ENCODE measurements at places on chromosomes 7 and 10.

DNA sequence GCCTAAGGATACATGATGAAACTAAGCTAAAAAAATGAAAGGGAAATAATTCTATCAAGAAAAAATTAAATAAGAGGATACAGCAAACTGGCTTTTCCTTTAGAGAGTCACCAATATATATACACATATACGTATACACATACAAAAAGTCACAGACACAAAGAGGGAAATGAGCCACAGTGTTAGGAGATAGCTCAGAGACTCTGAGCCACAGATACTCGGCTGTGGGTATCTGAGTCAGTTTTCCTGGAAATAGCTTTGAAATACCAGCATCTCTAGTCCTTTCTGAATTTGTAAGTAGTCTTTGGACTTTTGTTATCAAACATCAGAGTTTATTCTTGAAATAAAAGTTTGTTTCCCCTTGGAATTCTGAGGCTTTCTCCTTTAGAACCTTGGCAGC, 111.8 kb downstream of the TBXAS1 start:
- no peak for DNase-seq

GRCh38 chr7:107506674-107507339, 37.0 kb downstream of the GPR22 start:
- no peak for DNase-seq

DNA sequence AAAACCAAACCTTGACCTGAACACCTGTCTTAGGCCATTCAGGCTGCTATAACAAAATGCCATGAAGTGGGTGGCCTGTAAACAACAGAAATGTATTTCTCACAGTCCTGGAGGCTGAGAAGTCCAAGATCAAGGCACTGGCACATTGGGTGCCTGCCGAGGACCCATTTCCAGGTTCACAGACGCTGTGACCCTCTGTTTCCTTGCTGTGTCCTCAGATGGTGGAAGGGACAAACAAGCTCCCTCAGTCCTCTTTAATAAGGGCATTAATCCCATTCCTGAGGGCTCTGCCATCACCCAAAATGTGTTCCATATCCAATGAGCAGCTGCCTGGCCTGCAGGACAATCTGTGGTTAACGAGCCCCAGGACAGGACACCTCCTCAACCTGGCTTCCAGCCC, 67.6 kb downstream of the ITGB1 start:
- DNase-seq, result no peak

- no peak for DNase-seq
Measured at GRCh38 chr10:11602358-11602757, 9.1 kb downstream of the USP6NL start.

DNA sequence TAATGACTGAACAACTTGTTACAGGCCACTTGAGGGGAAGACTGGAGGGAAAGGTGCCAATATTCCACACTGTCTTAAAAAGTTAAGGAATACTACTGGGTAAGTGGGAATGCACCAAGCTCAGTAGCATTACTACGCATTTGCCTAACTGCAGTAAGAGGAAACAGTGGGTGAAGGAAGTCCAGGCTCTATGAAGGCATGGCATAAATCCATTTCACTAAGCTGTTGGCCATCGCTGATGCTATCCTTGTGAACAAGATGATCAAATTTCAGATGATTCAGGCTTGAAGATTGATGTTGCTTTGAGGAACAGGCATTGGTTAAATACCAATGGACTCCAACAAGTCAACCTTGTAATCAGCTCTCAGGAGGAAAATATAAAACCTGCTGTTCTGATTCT, 44.2 kb upstream of the TES start:
- DNase-seq, result no peak

GRCh38 chr10:13670311-13670710, 83.5 kb downstream of the PRPF18 start:
- DNase-seq, result no peak

DNA sequence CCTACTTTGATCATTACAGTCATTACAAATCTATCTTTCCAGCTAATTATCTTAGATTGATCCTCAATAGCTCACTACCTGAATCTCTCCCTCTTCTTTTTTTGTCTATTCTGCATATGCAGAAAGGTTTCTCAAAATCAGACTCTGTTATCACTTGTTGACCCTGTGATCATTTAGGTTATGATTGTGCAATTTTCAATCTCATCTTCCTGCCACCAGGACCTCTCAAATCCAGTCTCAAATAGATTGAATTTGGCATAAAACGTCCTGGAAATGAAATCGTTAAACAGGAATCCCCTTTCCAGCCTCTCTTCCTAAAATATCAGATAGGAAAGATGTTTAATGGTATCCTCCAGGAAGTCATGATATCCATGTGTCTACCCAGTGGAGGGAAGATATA, 96.6 kb downstream of the ST8SIA6 start:
- no peak for DNase-seq

GRCh38 chr7:129101746-129102145, 42.8 kb upstream of the TSPAN33 start:
- DNase-seq, result no peak

DNA sequence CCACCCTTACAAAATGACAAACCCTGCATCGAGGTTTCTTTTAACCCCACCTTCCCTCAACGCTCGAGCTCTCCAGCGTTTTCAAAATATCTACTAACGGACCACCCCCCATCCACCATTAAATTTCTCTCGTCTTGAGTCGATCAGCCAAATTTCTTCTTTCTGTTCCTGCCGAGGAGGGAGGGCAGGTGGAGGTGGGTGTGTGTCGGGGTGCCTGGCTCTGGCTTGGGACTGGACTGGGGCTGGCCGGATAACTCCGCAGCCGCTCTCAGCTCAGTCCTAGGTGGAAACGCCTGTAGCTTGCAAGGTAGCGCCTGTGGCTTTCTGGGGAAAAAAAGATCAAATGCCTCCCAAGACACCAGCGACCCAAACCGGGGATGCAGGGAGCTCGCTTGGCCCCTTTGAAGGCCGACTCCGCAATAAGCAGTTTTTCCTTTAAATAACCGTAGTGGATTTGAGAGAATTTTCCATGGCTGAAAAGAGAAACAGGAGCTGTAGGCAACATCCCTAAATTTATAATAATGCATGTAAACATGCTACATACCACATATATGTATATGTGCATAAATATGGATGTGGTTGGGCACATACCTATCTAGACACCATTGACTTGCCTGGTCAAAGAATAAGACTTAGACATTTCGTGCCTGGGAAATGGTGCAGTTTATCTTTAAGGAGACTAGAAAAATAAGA, 1.9 kb upstream of the TMEM178B start:
- no peak for DNase-seq

GRCh38 chr7:96014617-96015016, 242.3 kb downstream of the DYNC1I1 start:
- no peak for DNase-seq

DNA sequence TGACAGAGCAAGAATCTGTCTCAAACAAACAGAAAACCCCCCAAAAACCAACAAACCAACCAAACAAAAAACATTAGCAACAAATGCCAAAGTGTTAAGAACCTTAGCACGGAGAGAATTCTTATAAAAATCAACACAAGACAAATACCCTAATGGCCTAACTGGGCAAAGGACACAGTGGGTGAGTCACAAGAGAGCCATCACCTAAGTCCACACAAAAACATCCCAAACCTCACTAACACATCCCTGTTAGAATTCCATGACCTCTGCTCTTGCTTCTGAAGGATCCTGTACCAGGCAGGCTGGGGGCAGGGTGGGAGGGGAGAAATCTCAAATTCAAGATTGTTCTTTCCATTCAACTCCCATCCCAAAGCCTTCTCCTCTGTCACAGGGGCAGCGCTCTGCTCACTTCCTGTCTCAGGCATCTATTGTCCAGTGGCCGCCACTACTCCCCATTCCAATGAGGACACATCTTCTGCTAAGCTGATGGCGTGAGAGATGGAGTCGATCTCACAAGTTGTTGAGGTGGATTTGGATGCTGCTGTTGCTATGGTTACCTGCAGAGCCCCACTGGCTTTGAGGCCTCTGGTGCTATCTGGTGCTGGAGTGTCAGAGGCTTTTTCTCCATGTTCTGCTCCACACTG, 9.2 kb downstream of the IL15RA start:
- no peak for DNase-seq

Measured in SW 1271 (cell line).